ENCODE measurements at places on chromosomes 3 and 15.

DNA sequence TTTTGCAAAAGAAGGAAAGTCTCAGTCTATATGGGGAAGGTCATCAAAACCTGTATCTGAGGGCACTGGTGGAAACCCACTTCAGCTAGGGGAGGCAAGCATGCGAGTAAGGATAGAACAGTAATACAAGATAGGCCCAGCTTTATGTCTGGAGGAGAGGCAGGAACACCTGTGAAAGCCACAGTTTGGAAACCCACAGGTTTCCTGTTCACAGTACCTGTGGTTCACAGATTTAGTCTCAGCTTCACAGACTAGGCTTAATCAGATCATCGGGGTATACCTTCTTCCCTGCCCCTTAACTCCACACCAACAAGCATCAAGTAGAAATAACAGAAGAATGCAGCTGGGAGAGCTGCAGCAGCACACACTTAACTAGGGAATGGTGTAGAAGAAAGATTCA, 36.2 kb downstream of the C2CD4B start:
- no peak for DNase-seq

- no peak for DNase-seq
Observed at GRCh38 chr3:119351581-119351980, 57.4 kb downstream of the ARHGAP31 start.

DNA sequence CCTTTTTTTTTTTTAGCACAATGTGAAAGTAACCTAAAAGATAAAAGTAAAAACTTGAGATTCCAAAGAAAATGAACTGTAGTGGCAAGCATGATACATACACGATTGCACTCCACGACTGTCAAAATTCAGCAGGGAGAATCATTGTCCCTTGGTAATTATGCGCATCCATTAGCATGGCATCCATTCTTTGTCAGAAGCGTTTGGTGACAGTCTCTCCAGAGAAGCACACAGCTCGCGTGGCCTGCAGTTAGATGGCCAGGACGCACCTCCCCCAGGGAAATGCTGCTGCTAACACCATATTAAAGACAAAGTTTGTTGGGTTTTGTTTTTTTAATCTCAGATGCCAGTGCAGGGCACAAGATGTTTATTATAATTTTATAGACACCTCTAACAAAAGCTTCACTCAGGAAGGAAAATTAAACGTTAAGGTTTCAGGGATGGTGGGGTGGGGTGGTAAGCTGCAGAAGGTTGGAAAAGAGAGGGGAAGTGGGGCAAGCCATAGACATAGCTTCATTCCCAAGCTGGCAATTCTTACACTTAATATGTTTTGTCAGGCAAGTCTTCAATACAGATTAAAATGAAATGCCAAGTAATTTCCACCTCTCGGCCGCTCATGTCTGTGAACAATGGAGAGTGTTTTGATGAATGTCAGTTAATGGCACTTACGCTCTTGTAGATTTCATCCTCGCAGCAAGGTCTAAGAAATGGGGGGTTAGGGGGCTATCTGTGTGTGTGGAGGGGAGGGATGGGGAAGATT, 142.8 kb upstream of the TOPAZ1 start:
- no peak for DNase-seq

DNA sequence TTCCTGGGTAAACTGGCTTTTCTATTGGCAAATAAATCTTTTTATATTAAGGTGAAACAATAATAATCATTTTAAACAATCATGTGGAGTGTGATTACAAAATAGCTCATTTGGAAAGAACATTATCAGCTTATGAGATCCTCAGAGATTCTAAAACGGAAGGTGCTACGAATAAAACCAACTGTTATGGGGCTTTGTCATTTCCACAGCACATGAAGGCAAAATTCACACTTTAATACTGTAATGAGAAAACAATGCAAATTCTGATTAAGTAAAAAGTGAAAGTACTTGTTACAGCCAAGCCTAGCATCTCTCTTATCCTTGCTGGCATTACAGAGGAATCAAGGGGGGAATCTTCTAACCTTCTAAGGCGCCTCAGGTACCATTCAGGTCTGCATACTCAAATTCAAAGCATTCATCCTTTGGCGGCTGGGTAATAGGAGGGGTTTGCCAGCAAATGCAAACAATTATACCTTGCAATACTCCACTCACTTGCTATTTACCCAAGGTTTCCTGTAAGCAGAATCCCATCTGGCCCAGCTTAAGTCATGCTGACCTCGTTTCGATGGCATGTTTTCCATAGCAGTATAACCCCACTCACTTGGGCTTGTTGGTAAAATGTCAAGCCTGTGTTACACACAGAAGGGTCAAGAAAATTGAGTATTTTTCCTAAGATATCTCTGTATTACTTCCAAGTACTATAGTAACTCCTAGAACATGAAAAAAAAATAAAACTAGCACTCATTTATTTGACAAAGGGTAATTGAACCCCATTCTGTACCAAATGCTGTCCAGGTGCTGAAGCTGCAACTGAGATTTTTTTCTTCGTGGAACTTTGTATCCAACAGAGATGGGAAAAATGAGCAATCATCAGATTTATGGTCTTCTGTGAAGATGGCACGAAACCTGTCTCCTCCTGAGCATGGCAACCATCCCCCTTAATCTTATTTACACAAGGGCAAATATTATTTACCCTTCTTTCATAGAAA, 183.7 kb upstream of the LMCD1 start:
- DNase-seq = no peak

- DNase-seq = peak; percentile 30
Observed at GRCh38 chr15:69573815-69574475, 121.3 kb downstream of the RPLP1 start.

DNA sequence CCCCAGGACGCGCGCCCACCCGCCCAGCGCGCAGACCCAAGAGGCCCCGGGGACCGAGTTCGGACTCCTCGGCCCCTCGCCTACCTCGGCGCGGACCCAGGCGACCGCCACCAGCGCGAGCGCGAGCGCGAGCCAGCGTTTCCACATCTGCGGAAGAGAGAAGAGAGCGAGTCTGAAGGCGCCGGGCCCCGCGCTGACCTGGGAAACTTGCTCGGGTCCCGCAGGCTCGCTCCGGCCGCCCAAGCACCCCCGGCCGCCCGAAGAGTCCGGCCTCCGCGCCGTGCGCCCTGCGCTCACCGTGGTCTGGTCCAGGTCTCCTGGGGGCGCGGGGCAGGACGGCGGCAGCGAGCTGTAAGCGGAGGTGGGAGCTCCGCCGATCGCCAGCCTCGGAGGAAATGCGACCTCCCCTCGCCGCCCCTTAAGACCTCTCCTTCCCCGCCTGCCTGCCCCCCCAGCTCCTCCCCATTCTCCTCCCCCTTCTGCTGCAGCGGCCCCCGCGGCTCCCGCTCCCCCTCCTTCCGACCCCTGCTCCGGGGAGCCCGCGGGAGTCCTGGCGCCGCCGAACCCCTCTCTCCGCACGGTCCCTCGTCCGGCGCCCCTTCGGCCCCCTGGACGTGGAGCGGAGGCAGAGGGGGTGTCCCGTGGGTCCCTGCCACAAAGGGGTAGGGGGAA, at the start of gene FSTL1:
TSS of gene FSTL1 (minus strand) at position 393 of the 672 bp plus-strand sequence. CDS start at position 147, 246 bp downstream.
- DNase-seq = no peak

Data from stimulated activated naive CD8-positive, alpha-beta T cell treated with anti-CD3 and anti-CD28 coated beads, Interleukin-15, amount 100 ng/mL, for 72 hours (primary cell).